Astrocyte (in vitro differentiated cells and primary cell): ENCODE measurements at places on chromosomes 4 and X. TPM values are rescaled to one million over a fixed set of nuclear protein-coding genes. Genes with fewer than 3 reads are reported as not detected.

DNA sequence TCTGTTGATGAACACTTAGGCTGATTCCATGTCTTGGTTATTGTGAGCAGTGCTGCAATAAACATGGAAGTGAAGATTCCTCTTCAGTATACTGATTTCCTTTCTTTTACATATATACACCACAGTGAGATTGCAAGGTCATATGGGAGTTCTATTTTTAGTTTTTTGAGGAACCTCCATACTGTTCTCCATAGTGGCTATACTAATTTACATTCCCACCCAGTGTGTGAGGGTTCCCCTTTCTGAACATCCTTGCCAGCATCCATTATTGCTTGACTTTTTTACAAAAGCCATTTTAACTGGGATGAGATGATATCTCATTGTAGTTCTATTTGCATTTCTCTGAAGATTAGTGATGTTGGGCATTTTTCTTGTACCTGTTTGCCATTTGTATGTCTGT, 80.5 kb upstream of the GALNT7 start:
- no peak for DNase-seq

- no peak for DNase-seq
These were observed 26.0 kb downstream of the NLGN3 start for GRCh38 chrX:71170660-71171059.

GRCh38 chr4:110754716-110755115, 131.8 kb upstream of the PITX2 start:
- DNase-seq: peak; percentile 11

DNA sequence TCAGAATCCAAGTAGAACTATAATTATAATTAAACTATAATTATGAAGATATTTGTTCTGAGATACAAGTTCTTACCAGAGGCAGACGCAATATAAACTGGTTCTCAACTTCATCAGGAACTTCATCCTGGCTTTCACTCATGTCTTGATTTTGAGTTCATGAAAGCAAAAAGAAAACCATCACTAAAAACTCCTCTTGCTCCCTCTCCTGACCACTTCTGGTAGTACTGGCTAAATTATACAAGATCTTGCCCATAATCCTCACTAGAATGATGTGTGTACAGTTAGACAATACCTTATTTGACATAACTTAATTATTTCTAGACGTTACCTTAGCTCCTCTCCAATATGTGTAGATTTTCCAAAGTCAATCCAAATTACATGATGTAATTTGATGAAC, 3.7 kb downstream of the TAF7L start:
- peak; percentile 8 for DNase-seq

- no peak for DNase-seq
These were observed 1738.8 kb upstream of the IGFBP7 start for GRCh38 chr4:58849026-58849425.

- no peak for DNase-seq
These were observed 189.2 kb downstream of the PPP3CA start for GRCh38 chr4:101158134-101158482.

DNA sequence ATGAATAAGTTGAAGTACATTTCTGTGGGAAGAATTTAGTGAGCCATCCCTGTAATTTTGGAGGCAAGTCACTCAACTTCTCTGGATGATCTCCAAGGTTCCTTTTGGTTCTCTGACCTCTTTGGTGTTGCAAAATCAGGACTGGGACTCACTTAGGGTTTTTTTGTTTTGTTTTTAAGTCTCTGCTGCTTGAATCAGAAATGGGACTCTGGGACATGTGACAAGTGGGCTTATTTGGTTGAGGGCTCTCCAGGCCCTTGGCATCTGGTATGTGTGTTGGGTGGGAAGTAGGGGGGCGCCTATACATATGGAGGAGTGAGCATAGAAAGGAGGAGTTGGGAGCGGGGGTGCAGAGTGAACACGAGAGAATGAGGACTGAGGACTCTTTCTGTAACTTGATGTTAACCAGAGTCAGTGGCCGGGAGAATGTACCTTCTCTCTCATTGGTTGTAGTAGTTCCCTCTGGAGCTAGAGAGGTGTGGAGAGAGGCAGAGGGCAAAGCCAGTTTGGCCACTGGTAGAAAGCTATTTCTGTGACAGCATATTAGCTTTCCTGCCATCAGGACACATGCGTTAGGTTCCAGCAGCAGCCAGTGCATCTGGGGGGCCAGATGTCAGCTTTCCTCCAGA, 1.9 kb downstream of the ARHGAP10 start:
- DNase-seq: peak; percentile 26

ITIH6 gene
- not detected in 2 replicates for total RNA-seq

WDFY3 gene
- total RNA-seq: 76.6 and 89.5 TPM in 2 replicates

CT45A9 gene
- total RNA-seq: not detected in 2 replicates

ETNPPL gene
- not detected in 2 replicates for total RNA-seq

SLIT2 gene
- 6.4 and 11.2 TPM in 2 replicates for total RNA-seq
